Omental fat pad (tissue), 4 donors: ENCODE measurements at places on chromosomes 2 and 18.

- no peak for DNase-seq
Measured at GRCh38 chr18:39513186-39513585, 1947.6 kb upstream of the CELF4 start.

DNA sequence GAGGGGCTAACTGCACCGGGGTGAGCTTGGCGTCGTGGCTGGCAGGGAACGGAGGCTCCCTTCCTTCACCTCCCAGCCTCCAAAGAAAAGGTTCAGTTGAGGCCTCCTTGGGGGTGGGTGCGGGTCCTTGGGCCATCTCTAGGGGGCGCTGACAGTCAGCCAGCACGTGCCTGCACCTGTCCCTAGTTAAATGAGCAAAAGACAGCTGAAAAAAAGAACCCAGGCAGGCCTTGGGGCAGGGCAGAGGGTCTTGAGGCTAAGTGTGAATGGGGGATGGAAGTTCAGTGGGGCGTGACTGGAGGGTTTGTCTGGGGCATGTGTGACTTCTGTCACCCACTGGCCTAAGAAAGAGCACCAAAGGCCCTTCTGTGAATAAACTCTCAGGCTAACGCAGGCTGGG lies 56.4 kb downstream of the ZFP36L2 start:
- no peak for DNase-seq

- no peak for DNase-seq
Measured at GRCh38 chr2:137165968-137166367, 400.6 kb downstream of the THSD7B start.

- DNase-seq: peak; percentile 3
Measured at GRCh38 chr2:72150861-72151356, 3.2 kb upstream of the CYP26B1 start.

- no peak for DNase-seq
Measured at GRCh38 chr2:36658277-36658748, 38.2 kb upstream of the VIT start.
